ENCODE measurements at places on chromosomes 11 and 22.

GRCh38 chr11:116906479-116906878 is 69.1 kb upstream of the APOA1 start:
- no peak for DNase-seq

DNA sequence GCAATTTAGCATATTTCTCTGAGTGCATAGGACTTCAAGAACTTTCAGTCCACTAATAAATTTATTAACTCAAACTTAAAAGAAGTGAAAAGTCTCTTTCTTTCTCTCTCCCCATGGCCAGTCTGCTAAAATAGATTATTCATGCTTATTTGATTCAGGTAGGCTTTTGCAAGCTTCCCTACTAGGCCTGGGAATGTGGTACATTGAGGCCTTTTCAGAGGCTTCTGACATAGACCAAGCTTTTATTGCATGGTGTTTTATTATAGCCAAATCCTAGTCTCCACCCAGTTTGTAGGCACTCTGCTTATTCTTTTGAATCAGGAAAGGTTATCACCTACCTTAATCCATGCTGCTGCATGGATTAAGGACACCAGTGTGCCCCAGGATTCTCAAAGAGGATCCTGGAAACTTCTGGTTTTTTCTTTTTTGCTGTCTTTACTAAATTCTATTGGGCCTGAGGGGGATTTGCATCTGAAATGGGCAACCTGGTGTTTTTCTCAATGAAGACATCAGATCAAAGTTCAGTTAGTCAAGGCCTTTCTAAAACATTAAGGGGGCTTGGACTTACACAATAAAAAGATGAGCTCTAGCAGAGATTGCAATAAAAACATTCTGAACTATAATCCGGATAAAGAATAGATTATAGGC is 92.2 kb downstream of the ELP4 start:
- DNase-seq, result no peak

DNA sequence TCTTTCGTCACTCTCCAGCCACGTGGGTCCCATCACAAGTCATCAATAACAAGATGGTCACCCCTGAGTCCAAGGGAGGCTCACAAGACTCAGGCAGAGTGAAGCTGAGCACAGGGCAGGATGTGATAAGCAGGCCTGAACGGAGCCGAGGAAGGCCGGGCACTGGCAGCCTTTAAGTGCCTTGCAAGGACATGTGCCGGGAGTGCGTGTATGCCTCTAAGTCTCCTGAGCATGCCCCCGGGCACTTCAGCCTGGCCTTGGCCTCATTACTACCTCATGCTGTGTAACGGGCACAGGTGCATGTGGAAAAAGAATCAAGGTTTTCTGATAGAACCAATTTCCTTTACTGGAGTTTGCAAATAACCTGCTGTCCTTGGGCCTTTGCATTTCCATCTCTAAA is 55.8 kb downstream of the UBASH3B start:
- no peak for DNase-seq

DNA sequence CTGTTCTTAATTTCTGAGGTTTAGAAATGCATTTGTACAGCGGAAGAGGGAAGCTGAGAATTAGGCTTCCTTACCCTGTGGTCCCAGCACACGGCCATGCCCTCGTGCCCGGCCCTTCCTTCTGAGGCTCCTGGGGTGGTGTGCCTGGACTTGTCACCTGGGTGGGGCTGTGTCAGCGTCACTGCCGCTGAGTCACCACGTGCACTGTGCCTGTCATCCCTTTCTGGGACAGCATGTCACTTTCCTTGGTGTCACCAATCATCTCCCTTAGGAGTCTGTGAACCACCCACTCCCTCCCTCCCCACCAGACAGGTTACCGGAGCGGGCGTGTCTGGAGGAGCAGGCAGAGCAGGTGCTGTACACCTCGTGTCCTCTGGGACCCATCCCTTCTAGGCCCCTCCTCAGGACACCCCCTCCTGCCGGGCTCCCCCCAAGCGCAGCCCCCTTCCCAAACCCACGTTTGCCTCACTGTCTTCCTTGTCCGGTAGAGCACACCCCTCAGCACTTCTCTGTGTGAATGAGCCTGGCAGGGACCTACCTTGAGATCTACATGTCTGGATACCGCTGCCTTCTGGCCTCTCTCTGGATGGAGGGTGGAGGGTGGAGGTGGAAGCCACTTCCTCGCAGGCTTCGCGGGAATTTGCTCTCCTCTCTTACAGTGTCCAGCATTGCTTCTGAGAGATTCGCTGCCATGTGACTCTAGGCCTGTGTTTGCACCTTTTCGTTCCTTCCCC is 367.6 kb downstream of the TBC1D22A start:
- DNase-seq, result no peak

GRCh38 chr11:8793114-8793777 is 110.7 kb downstream of the RPL27A start:
- no peak for DNase-seq

- no peak for DNase-seq
Observed at GRCh38 chr11:100119176-100119575, 567.9 kb upstream of the ARHGAP42 start.

DNA sequence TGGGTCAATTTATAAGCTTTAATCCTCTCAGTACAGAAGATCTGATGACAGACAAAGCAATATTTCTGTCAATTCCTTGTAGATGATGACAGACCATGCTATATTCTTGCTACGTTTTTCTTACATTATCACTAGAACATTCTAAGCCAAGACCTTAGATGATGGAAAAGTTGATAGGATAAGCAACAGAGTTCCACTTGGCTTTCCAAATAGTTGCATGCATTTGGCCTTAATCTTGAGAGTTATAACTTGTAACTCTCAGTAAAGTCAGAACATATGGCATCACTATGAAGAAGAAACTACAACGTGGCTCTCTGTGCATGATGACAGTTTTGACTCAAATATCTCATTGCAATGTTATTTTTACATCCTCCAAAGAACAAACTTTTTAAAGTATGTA is 544.3 kb upstream of the LRRC4C start:
- DNase-seq, result no peak

GRCh38 chr22:46738647-46739093 is 618 bp upstream of the CERK start:
- no peak for DNase-seq

DNA sequence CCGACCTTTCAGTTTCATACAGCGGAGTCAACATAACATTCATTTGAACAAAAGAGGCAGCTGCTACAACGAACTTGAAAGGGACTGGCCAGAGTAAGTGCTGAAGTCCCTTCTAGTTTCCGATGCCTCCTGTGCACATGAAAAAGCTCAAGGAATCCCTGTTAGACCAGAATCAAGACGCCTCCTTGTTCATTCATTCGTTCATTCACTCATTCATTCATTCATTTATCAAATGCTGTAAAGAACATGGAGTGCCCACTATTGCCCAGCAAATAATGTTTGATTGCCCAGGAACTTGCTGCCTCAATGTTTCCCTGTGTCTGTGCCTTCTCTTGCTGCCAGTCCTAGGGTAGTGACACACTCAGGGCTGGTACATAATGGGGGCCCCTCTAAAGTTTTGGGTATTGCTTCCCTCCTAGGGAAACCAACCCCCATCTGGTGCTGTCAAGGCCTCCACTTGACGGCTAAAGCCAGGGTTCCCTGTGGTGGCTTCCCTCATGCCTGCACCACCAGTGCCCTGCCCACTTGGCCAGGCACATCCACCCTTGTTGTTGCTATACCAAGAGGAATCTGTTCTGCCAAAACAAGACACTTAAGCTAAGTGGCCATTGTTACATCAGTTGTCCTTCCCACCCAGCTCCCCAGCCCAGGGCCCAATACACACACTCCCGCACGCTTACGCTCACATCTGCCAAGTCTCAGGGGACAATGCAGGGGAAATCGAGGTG is 3.8 kb downstream of the TMPRSS13 start:
- DNase-seq, result no peak

Data from stimulated activated naive B cell treated with anti-CD40 and anti-IgM and Interleukin-4, amounts not matched to agents 10 μg/mL and 1 μg/mL and 100 μg/mL, for 72 hours (primary cell).